Kidney epithelial cell (primary cell): ENCODE measurements at places on chromosomes 11 and 22.

GRCh38 chr11:126992804-126993111 lies 7.8 kb downstream of the KIRREL3 start:
- peak; percentile 77 for DNase-seq

DNA sequence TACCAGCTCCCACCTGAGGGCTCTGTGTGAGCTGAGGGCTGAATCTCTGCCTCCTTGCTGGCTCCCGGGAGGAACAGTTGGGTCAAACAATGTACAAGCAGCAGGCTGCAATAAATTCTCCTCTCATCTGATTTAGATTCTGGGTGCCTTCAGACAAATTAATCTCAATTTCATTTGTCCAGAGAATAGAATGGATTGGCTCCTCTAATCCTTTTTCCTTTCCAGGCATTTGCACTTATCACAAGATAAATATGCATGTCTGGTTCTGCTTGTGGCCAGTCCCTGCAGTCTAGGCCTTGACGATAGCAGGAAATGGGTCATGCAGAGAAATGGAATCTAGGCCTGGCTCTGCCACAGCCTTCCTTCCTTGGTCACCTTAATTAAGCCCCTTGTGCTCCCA lies 28.7 kb downstream of the UPB1 start:
- DNase-seq, result no peak

GRCh38 chr11:48025984-48026340 lies 45.6 kb downstream of the PTPRJ start:
- DNase-seq, result no peak

DNA sequence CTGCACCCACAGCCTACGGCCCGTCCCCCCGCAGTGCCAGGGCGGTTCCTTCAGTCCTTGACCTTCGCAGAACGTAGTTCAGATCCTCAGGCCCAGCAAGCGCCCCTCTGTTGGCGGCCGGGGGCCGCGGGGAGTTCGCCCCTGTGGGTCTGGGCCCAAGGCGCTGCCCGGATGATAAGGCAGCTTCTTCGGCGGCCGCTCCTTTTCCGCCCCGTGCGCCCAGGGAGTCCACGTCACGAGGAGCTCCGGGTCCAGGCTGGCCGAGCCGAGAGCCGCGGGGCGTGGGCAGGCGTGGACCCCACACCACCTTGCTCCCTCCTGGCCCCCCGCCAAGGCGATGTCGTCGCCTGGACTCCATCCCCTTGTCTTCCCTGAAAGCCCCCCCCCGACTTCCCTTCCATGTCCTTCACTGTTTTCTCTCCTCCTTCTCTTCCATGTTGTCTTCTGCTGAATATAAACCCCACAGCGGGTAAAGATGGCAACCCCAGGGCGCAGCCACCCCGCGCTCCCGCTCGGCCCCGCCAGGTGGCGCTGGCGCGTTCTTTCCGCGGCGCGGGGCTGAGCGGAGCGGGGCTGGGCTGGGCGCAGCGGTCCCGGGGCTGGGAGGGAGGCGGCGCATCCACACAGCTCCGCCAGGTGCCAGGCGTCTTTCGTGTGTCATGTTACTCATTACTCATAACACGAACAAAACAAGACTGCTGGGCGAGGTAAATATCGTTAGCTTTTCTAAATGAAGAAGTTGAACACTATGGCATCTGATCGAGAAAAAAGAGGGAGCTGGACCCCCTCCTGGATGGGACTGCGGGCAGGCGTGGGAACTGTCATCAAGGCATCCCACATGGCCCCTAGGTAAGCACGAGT lies 321.0 kb downstream of the NTM start:
- DNase-seq, result no peak

- DNase-seq, result peak; percentile 28
Observed at GRCh38 chr22:45318168-45318557, 8.4 kb downstream of the FAM118A start.

GRCh38 chr11:125091247-125091876 lies 20.1 kb downstream of the TMEM218 start:
- peak; percentile 42 for DNase-seq

GRCh38 chr11:16807306-16807705 lies 68.9 kb downstream of the C11orf58 start:
- no peak for DNase-seq

DNA sequence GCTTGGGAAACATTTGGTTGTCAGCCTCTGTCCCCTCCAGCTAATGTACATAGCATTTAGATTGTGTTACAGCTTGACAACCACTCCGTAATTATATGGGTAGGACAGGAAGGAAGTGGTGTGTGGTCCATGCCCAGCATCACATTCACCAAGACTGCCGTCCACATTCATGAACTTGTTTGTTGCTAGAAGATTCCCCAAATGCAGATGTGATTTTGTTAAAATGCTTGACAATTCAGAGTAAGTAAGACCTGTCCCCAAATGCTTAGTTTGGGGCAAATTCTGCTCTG lies 1482.7 kb downstream of the TBC1D22A start:
- DNase-seq, result no peak

DNA sequence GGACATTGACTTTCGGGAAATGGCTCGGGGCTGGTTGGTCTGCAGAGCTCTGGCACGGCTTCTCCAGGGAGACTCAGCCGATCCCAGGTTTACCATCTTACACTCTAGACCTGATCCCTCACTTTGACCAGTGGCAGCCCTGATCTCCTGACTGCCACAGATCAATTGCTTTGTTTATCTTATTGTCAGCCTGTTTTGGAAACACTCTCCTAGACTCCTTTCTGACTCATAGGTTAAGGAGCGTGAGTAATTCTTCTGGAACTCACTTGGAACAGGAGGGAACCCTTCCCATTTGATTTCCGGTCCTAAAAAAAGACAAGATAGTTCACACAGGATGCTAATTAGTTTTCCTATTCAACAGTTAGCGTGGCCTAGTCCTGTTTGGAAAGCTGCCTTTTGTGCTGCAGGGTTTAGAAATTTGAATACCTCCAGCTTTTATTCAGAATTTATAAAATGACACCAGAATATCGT lies 16.0 kb upstream of the BMAL1 start:
- DNase-seq, result peak; percentile 77

DNA sequence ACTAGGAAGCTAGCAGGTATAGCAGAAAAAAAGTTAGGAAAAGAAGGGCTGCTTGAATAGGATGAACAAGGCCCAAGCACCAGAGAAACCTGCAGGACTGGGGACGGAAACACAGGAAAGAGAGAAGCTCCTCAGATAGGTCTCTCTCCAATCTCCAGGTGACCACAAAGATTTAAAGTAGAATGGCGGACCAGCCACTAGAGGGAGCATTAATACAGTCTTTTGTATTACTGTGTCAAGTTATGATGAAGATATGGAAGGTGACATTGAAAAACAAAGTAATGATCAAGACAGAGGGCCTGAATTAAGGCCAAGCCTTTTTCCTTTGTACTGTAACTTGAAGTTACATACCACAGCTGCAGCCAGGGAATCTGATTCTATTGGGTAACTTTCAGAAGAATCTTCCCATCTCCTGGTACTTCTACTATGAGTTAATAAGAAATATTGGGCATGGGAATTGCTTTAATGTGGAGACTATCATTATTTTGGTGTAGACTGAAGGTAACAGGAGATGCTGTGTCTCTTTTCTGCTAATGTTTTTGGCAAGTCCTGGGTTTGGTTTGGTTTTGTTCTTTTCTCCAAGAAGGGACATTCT lies 33.8 kb downstream of the OR2AG2 start:
- no peak for DNase-seq

DNA sequence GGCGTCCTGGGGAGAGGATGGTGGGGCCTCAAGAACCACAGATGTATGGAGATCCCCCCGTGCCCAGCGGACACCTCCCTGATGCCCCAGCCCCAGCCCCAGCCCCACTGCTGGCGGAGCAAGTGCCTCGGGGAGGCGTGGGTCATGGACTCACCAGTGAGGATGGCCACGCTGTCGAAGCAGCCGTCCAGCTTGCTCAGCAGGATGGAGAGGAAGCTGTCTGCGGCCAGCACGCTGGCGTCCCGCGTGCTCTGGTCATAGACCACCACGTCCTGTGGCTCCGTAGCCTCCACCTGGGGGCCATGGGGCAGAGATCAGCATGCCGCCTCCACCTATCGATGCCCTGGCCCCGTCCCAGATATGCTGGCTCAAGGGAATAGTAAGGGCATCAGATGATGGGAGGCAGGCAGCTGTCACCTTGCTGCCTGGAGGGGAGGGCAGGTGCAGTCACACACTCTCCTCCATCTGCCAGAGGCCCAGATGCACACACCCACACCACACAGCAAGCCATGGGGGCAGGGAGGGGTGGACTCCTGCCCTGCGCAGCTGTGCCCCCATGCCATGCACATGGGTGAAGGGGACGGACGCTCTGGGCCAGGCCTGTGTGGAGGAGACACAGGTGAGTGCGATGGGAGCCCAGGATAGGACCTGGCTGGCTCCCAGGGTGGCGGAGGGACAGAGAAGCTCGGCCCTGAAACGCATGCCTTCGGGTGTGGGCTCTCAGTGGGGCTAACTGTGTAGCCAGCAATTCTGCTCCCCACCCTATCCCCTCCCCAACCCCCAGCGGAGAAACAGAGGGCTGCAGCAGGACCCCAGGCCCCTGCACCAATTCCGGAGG lies 8.2 kb downstream of the DUSP8 start:
- no peak for DNase-seq

GRCh38 chr22:42608823-42609361 lies 5.8 kb downstream of the POLDIP3 start:
- DNase-seq, result no peak

DNA sequence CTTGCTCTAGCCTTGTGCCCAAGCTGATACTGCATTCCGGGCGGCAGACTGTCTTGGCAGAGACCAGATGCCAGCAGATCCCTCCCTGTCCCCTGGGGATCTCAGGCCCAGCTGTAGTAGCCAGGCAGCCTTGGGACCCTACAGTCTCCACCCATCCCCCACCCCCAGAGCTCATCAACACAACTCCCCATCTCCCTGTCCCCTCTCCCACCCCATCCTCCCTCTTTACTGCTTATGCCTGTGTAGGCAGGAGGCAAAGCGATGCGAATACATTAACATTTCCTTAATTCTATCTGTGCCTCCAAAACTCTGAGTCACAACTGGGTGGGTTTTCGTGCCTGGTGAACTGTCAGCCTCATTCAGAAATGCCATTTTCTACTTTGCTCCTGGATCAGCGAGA lies 547.6 kb downstream of the BUD13 start:
- DNase-seq, result no peak

GRCh38 chr11:116099541-116099940 lies 595.3 kb upstream of the CADM1 start:
- DNase-seq, result no peak

DNA sequence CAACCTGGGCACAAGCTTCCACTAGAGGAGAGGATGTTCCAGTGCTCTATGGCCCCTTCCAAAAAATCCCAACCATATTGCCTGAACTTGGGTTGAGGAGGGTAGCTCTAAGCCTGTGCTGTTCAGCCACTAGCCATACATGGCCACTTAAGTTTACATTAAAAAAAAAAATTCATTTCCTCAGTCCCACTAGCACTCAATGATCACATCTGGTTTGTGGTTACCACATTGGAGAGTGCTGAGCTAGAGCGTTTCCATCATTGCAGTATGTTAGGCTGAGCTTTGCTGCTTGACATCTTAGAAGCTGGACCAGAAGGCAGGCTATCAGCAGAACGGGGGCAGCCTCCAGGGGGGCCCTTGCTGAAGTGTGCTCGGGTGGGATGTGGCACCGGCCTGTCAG lies 43.5 kb upstream of the CYP2D6 start:
- no peak for DNase-seq

GRCh38 chr22:46076651-46077339 lies 73.5 kb upstream of the PPARA start:
- no peak for DNase-seq

- no peak for DNase-seq
Observed at GRCh38 chr11:119687373-119688046, 41.5 kb downstream of the NECTIN1 start.

DNA sequence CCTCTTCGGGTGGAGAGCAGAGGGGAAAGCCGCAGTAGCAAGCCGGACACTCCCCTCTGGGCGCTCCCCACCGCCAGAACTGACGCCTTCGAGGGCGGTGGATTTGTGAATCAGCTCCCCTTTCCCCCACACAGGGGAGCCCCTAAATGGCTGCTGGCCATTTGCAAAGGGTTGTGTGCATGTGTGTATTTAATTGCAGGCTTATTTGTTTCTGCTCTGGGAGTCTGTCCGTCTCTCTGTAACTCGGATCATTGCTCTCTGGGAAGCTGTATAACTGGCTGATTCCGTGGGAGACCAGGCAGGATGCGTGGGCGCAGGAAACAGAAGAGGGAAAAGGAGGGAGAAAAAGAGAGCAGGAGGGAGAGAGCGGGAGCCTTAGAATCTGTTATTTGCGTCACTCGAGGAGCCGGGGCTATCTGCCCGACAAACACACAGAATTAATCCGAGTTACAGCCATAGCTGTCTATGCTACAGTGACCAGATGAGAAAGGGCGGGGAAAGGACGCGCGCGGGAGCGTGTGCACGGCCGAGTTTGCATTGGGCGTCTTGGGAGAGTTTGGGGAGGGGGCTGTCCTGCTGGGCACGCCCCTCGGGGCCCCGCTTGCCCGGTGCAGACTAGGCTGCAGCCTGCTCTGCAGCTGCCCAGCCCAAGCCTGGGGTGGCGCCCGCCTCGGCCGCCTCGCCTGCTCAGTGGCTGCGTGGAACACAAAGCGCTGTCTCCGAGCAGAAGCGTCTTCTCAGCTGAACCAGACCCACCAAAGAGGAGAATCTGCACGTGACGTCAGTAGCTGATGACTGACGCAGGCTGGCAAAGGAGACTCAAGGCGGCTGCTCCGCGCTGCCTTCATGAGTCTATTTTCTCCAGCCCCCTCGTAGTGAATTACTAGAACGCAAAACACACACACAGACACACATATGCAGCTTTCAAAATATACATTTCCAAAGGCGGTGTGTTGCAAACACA lies 105.3 kb upstream of the HSD17B12 start:
- no peak for DNase-seq

DNA sequence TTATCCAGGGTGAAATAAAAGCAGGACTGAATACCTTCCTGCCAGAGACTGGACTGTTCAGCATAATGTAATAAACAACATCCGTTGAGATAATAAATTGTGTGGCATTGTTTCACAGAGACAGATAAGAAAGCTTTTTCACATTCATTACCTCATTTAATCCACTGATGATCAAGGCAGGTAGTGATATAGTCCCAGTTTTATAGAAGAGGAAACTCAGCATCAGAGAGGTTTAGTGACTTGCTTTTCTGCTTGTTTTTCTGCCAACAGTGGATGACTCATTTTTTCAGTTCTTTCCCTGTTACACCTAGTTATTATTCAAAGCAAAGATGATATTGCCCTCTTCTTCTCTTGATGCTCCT lies 4.0 kb downstream of the MYO18B start:
- DNase-seq, result peak; percentile 9

DNA sequence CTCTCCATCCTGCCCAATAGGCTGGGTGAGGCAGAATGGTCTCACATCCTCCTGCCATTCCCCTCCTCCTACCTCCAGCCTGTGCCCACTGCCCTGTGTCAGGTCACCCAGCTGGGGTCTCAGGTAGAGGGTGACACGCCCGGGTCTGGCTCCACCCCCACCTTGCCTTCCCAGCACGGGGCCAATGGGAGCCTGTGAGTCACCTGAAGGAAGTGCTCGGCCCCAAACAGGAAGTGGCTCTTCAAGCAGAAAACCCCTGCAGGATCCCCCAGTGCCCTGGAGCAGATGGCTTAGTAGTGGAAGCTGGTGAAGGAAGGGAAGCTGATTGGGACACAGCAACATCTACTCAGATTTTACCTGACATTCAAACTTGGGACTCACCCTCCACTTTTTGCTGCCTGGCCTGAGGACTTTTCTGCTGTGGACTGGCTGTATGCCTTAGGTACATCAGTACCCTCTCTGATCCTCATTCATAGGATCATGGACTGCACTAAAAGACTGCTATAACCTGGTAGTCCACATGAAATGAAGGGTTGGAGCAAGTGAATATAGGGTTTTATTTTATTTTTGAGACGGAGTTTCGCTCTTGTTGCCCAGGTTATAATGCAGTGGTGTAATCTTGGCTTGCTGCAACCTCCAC lies 33.4 kb downstream of the GDPD5 start:
- DNase-seq, result no peak

- DNase-seq, result no peak
Observed at GRCh38 chr11:120039039-120039438, 98.9 kb downstream of the TRIM29 start.
